ENCODE measurements at places on chromosomes 12 and 14. TPM values are rescaled to one million over a fixed set of nuclear protein-coding genes. Genes with fewer than 3 reads are reported as not detected.

Gene TSHR
- not detected for total RNA-seq

Gene CIDEB
- 9.6 TPM for total RNA-seq

Gene OR4N5
- total RNA-seq, result not detected

Gene MYF5
- not detected for total RNA-seq

Gene GZMB
- total RNA-seq, result 5.1 TPM

Gene VRTN
- total RNA-seq, result not detected

Gene SLC25A47
- total RNA-seq, result 0.12 TPM

Gene ANKS1B
- total RNA-seq, result 6.2 TPM

Gene FGD4
- 35.1 TPM for total RNA-seq
